ENCODE measurements at places on chromosomes 12 and 14. TPM values are rescaled to one million over a fixed set of nuclear protein-coding genes. Genes with fewer than 3 reads are reported as not detected.

TMEM52B gene
- total RNA-seq = 0.79 TPM

SLC39A5 gene
- total RNA-seq = 0.37 TPM

ACOT6 gene
- not detected for total RNA-seq

GLT8D2 gene
- total RNA-seq = 5.2 TPM

TTC6 gene
- 7.3 TPM for total RNA-seq

FGF6 gene
- not detected for total RNA-seq

SLCO1A2 gene
- 11.7 TPM for total RNA-seq

UBR7 gene
- total RNA-seq = 19.7 TPM

GRIN2B gene
- total RNA-seq = under 0.01 TPM

HOXC10 gene
- not detected for total RNA-seq

- DNase-seq = no peak
These were observed 40.6 kb downstream of the SLC15A4 start for GRCh38 chr12:128783129-128783574.

GRCh38 chr12:76455582-76456345, 103.8 kb downstream of the OSBPL8 start:
- no peak for DNase-seq

- no peak for DNase-seq
These were observed 29.6 kb downstream of the GIT2 start for GRCh38 chr12:109966546-109966945.

DNA sequence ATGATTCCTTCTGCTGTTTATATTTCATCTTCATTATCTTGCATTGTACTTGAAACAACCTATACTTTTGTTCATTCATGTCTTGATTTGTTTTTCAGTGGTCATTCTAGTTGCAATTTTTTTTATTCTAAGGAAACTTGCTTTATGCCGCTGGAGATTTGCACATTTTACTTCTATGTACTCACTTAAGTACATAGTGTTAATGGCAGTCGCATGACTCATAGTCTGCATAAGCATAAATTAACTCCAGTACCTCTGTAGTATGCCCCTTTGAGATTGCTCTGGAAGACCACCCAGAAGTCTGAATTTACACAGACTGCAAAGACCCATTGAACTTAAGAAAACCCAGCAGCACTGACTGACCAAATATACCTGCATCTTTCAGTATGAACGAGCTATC, 77.0 kb downstream of the MSRB3 start:
- DNase-seq = no peak

- no peak for DNase-seq
These were observed 219.2 kb upstream of the SSTR1 start for GRCh38 chr14:37988472-37988871.

DNA sequence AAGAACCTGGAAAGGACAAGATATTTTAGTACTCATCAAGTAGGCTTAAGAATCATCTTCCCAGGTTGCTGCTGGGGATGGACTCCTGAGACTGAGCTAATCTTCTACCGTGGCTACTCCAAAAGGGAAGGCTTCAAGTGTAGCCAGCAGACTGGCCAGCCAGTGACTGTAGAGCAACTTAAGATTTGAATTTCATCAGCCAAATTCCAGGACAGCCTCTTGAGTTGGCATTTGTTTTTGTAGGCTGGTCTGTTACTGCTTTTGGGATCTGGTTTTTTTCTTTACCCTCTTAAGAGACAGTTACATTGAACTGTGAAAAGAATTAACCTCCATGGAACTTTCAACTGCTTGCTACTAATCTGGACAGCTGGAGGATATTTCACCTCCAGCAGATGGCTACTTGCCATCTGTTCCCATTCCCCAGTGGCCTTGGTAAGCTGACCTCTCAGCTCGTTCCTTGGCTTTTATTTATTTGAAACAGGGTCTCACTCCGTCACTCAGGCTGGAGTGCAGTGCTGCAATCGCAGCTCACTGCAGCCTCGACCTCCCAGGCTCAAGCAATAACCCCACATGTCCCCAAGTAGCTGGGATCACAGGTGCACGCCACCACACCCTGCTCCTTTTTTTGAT, 20.7 kb downstream of the VTI1B start:
- DNase-seq = peak; percentile 42

GRCh38 chr12:107912421-107913004, 138.0 kb downstream of the ASCL4 start:
- peak; percentile 87 for DNase-seq

DNA sequence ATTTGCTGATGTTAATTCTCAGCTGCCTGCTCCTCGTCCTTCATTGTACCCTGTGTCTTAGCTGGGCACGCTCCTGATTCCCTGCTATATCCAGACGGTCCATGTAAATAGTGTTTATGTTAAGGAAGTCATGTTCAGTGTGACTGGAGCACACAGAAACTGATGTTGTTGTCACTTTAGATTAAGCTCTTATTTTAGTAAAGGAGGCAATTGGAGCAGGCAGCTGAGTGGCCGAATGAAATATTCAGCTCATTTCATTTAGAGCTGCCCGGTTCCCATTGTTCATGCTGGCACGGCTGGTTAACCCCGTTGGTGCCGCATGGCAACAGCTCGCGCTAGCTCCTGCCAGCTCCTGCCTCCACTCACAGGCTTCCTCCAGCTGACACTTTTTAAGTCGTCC, 446.8 kb upstream of the SOX5 start:
- no peak for DNase-seq

- DNase-seq = no peak
These were observed 223.4 kb upstream of the BTG1 start for GRCh38 chr12:92369056-92369455.

DNA sequence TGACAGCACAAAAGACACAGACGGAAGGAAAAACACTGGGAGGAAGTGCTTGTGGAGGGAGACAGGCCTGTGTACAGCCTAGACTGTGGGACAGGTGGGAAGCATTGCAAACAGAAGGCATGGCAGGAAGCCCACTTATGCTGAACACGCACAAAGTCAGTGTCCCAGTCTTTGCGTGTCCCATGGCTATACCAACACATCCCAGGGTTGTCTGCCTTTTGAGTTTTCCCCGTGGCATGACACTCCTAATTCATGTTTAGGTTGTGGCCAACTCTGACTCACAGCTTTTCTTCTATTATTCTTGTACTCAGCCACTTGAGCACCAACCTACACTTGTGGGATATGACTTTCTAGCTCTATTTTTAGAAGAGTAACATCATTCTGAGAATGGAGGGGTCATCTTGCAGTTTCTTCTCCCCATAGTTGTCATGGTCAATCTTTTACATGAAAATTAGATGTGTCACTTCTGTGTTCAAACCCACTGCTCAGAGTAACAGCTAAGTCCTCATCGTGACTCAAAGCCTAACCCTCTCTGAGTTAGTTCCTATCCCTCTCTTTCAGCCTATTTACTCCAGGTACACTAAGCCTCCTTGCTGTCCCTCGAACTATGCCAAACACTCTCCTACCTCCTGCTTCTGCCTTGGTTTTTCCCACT, 27.5 kb upstream of the JPH4 start:
- no peak for DNase-seq

DNA sequence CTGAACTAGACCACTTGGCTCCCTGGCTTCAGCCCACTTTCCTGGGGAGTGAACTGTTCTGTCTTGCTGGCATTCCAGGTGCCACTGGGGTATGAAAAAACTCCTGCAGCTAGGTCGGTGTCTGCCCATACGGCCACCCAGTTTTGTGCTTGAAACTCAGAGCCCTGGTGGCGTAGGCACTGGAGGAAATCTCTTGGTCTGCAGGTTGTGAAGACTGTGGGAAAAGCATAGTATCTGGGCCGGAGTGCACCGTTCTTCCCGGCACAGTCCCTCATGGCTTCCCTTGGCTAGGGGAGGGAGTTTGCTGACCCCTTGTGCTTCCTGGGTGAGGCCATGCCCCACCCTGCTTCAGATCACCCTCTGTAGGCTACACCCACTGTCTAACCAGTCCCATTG, 33.8 kb downstream of the TRAFD1 start:
- DNase-seq = no peak

DNA sequence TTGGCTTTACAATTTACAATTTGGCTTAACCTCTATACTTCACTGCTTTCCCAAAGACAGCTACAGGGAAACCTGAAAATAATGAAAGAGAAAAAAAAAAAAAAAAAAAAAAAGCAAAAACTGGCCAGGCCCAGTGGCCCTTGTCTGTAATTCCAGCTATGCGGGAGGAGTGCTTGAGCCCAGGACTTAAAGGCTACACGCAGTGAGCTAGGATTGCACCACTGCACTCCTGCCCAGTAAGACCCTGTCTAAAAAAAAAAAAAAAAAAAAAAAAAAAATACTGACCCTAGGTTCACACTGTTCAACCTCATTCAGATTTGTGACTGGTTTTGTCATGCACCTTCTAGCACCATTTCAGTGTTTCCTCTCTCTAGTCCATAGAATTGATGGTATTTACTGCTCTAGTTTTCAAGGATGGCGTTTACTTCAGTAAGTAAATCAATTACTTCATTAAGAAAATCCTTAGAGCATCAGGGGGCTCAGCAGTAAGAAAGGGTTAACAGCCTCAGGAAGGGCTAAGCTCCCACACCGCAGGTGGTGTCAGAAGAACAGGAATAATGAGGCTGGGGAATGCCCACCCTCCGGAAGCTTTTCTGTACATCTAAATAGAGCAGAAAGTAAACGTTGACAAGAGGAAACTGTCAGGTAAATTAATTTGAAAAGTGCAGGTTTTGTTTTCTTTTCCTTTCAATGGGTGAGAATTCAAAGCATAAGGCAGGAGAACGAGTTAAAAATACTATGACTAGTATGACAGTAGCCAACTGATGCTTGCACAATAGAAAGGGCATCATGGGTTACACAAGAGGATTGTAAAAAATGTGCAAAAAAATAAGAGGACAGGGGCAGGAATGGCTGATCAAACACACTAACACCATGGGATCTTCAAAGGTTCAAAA, 115.0 kb upstream of the MDM1 start:
- DNase-seq = no peak

DNA sequence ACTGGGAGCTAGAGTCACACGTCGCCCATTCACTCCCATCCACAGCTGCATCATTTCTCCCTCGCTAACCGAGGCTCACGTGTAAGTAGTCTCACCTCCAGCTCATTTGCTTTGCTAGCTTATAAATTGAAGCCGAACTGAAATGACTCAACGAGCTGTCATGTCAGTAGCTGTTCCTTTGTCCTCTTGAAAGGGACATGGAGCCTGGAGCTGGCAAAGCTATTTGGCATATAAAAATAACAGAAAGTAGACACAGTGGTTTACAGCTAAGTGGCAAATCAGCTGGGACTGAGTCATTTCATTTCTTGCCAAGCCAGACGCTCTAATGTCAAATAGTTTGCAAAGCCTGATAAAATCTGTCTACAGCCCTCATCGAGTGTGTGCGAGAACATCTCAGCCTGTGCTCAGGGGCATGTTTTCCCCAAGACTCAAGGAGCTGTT, 114.4 kb upstream of the TMEM233 start:
- DNase-seq = peak; percentile 26

DNA sequence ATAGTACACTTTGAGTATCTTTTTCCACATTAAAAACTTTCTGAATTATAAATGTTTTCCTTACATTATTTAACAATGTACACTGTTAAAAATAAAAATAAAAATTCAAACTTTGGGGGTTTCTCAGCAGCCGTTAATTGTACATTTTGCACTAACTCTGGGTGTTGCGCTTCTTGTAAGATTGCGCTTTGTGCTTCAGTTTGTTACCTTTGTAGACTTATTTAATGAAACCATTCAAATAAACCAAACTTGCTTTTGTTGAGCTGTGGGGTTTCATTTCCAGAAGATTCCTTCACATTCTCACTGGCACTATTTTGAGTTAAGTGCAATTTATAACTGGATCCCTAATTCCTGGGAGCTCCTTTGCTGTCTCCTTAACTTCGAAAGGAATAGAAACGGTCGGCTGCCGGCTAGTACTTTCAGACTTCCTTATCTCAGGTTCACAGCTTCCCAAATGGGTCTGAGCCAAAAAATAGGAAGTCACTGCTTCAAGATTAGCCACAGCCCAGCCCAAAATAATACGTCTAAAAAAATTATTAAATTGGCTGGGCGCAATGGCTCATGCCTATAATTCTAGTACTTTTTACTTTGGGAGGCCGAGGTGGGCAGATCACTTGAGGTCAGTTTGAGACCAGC, 38.2 kb downstream of the RAD52 start:
- no peak for DNase-seq

DNA sequence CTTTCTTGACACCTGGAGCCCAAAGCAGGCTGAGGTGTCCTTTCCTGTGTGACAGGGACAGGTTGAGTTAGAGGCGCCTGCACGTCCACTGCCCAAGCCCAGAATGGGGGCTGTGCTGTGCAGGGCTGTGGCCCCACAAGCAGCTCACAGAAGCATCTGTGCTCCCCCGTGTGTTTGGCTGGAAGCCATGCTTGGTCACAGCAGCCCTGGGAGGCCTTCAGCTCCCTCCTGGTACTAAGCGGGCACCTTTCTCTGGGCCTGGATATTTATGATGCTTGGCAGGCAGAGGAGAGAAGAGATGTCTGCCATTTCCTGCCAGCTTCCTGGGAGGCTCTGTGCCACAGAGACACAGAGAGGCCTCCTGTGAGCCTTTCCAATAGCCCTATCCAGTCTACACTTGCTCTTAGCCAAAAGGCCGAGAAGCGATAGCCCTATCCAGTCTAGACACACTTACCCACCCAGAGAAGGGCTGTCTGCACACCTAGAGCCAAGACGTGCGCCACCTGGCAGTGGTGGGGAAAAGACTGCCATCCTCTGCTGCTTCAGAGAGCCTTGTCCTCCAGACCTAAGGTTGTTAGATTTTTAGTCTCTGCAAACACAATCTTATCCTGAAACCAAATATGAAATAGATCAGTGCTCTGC, 117.4 kb downstream of the GCH1 start:
- no peak for DNase-seq

GRCh38 chr12:68403296-68403695, 71.1 kb upstream of the MDM1 start:
- DNase-seq = no peak

GRCh38 chr14:87175175-87175574, 817.8 kb downstream of the GALC start:
- no peak for DNase-seq
